ENCODE measurements at places on chromosomes 4 and X.

DNA sequence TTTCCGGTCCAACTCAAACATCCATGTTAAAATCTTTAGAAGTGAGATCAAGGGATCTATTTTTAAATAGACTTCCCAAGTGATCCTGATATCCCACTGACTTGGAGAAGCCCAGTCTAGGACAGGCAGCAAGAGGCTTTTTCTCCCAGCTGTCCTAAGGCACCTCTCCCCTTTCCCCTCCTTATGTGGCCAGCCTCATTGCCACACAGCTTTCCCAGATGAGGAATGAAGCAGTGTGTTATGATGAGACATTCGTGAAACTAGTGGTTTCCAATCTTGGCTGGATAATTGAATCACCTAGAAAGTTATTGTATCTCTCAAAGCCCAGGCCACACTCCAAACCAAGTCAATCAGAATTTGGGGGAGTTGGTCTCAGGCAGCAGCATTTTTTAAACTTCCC lies 16.8 kb upstream of the HSD17B13 start:
- DNase-seq, result no peak

DNA sequence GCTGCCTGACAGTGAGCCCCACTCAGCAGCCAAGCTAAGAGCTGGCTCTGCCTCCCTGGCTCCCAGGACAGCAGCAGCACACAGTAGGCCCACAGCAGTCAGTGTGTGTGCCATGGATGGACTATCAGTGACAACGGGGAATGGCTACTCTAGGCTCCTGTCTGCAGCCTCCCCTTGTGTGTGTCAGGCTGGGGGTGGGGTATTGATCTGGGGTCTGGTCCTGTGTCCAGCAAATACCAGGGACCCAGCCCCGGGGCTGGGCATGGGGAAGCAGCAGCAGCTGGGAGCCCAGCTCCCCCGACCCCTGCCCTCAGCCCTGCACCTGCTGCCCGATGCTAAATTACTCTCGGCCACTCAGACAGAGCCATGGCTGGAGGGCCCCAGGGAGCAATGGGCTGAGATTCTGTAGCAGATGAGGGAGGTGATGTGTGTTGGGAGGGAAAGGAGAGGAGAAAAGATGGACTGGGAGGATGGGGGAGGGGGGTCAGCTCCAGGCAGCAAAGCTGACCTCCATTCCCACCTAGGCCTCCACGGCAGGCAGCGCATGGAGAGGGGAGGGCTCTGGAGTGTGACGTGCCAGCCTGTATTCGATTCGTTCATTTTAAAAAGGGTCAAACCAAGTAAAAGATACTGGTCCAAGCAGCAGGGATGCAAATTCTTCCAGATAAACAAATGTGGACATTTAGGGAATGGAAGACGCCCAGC lies 61.3 kb upstream of the CRMP1 start:
- DNase-seq, result no peak

DNA sequence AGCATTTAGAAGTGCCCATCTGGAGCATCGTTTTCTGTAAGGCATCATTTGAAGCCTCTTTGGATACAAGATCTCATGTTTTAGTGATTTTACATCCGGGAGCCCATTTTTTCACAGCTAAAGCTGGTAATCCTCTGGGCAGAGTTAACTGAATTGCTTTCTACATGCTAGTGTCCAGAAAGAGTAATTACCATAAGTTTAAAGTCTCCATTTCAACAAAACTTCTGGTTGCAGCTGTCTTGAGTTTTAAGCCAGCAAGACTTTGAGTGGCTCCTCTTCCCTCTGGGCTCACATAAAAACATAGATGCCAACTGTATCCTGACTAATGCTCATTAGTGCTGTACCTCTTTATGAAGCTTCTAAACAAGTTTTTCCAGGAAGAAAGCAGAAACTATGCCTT lies 65.4 kb downstream of the GPRIN3 start:
- DNase-seq, result no peak

DNA sequence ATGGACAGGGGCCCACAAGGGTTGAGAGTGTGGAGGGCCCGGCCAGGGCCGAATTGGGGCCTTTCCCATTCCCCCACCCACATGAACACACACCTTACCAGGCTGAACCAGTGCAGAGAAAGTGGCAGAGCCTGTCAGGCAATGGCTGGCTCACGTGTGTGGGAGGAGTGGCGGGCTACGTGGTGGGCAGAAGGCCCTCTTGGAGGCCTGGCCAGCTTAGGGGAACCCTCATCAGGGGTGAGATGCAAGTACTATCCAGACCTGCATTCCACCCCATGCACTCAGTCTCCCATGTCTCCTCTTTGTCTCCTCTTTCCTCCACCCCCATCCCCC lies 965 bp downstream of the TCEAL4 start:
- no peak for DNase-seq

DNA sequence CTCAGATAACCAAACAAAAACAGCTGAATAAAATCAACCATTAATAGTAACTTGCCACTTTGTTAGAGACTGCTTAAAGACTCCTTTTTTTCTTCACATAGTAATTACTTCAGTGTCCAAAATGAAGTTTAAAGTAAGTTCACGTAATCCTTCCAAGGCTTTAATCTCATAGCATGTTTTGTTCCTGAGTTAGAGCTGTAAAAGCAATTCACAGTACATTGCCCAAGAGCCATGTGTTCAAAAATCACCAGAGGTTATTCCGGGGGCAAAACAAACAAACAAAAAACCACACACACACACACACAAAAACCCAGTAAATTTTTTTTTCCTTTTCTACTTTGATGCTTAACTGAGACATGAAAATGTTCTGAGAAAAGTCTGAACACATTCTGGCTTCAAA lies 6.1 kb downstream of the GPR82 start:
- no peak for DNase-seq

DNA sequence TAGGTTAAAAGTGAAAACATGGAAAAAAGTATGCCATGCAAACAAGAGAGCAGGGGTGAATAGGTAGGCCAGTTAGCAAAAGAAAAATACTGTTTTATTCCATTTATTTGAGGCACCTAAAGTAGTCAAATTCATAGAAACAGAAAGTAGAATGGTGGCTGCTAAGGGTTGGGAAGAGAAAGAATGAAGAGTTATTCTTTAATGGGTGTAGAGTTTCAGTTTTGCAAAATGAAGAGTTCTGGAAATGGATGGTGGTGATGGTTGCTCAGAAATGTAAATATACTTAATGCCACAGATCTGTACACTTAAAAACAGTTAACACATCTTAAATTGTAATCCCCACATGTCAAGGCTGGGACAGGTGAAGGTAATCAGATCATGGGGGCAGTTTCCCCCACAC lies 29.7 kb downstream of the PARM1 start:
- no peak for DNase-seq

GRCh38 chr4:105619188-105619931 lies 66.9 kb downstream of the ARHGEF38 start:
- DNase-seq, result no peak

- DNase-seq, result no peak
Observed at GRCh38 chr4:99144070-99144469, at the start of gene ADH4. Gene ADH4, minus strand, starts transcription at chr4:99144297. Its CDS starts 75 bp downstream, at chr4:99144222.

DNA sequence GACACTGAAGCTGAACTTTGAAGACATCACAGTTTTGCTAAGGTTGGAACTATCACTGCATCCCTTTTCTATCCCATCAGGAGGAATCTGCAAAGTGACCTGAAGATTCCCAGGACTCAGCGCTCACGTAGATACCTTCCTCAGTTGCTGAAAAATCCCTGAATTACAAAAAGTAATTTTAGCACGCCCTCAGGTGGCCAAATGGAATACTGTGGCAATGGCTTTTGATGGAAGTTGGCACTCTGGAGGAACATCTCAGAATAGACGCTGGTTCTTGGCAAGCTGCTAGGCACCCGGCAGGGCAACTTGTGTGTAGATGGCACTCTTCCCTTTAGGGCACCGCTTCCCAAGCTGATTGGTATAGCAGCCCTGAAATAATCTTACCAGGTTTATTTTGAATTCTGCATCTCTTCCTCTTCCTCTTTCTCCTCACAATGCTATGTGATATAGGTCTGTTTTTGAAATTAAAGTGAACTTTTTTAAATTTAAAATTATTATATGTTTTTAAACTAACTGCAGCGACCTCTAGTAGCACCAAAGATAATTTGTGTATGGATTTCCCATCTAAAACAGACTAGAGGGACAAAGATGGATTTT lies 16.3 kb upstream of the ESX1 start:
- DNase-seq, result no peak
